ENCODE measurements at places on chromosomes 7 and 10.

GRCh38 chr10:8057636-8058273 is 3.3 kb downstream of the GATA3 start:
- no peak for DNase-seq

- no peak for DNase-seq
Measured at GRCh38 chr7:10596827-10597226, 376.8 kb upstream of the PHF14 start.

DNA sequence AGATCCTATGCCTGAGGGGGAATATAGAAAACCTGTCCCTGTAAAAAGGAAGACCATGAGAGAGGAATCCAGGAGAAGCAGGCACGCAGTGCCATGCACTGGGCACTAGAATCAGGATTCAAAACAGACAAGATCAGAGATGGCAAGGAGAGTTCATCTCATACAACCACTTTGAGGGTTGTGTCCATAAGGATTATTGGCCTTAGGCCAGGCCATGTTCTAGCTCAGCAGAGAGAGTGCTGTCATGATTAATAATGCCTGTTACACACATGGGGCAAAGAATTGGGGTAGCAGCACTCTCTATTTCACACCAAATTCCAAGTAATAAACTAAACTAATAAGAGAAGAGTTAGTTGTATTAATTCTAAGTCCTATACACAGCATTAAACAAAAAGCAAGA is 29.1 kb downstream of the EZH2 start:
- no peak for DNase-seq

DNA sequence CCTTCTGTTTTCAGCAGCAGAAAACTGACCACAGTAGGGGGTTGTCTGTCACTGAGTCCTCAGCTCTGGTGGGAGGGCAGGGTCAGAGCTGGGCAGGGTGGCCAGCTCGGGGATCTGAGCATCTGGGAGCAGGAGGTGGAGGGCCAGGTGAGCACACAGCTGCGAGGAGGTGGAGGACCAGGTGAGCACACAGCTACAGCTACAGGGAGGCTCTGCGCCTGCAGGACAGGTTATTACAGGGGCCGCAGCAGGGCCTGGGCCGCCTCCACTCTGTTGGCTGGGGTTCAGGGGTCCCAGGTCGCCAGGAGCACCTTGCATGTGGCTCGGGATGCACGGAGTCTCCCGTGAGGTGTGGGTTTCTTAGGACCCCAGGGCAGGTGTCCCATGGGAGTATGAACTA is 52.4 kb upstream of the PRKAR1B start:
- no peak for DNase-seq

DNA sequence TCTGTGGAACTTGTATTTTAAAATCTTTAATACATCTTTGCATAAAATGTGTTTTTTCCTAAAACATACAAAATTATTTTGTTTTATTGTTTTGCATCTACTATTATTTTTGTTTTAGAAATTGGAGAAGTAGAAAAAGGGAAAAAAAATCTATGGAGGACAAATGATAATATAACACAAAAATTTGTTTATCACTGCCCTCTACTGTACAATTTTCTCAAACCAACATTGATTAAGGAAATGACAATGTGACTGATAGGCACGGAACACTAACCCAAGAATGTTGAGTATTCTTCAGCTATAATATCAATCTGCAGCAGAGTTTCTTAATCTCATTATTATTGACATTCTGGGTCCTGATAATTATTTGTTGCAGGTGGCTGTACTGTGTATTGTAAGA is 9.5 kb upstream of the ING3 start:
- DNase-seq: no peak
